ENCODE measurements at places on chromosomes 6 and 20.
A peak's percentile ranks its signal among the peaks of the same experiment; 100 is the strongest.

DNA sequence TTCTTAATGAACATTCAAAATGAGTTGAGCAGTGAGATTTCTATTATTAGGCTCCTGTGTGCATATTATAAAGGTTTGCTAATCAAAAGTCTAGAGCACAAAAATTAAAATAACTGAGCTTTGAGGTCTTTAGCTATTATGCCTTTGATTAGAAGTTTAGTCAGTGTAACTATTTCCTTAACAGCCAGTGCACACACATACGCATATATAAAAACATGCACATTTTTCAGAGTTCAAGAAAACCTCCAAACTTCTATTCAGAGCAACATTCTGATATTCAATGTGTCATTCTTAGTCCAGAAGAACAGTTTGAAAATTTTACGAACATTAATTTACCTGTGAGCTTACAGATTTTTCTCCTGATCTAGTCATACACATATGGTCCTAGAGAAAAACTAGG lies 48.3 kb upstream of the MYB start:
- DNase-seq, result no peak

- no peak for DNase-seq
Measured at GRCh38 chr20:50642288-50642803, 49.0 kb downstream of the RIPOR3 start.

DNA sequence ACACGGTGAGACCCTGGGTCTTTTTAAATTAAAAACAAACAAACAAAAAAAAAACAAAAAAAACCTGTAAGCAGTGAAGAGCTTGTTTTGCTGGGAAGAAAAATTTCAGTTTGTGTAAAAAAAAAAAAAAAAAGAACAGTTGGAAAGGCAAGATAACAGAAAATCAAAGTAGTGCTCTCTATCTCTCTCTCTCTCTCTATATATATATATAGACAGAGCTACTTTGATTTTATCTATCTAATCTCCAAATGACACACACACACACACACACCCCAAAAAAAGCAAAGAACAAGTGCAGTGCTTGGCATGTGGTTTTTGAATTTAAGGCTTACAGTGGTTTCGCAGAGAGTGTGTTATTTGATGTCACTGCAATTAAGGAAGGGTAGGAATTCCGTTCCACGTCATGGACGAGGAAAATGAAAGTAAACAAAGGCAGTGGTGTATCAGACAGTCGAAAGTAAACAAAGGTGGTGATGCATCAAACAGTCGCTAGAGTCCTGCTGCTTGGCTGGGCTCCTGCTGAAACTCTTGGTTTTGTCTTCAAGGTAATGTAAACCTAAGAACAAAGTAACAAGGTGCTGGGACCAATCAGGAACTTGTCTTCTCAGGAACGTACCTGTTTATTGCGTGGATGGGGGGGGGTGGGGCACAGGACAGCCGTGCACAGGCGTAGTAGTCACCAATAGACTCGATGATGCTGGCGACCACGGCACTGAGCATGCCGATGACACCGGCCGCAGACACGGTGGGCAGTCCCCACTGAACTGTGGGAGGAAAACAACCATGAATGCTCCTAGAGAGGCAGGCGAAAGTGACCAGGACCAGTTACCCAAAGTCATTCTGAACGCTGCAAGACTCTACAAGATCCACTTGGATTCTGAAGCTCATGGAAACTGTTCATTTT lies 131.8 kb downstream of the SLC23A2 start:
- DNase-seq, result peak; percentile 22

GRCh38 chr20:2752567-2753460 lies 47.6 kb downstream of the CPXM1 start:
- DNase-seq, result peak; percentile 53

GRCh38 chr6:3819161-3820110 lies 29.7 kb upstream of the FAM50B start:
- DNase-seq, result no peak

DNA sequence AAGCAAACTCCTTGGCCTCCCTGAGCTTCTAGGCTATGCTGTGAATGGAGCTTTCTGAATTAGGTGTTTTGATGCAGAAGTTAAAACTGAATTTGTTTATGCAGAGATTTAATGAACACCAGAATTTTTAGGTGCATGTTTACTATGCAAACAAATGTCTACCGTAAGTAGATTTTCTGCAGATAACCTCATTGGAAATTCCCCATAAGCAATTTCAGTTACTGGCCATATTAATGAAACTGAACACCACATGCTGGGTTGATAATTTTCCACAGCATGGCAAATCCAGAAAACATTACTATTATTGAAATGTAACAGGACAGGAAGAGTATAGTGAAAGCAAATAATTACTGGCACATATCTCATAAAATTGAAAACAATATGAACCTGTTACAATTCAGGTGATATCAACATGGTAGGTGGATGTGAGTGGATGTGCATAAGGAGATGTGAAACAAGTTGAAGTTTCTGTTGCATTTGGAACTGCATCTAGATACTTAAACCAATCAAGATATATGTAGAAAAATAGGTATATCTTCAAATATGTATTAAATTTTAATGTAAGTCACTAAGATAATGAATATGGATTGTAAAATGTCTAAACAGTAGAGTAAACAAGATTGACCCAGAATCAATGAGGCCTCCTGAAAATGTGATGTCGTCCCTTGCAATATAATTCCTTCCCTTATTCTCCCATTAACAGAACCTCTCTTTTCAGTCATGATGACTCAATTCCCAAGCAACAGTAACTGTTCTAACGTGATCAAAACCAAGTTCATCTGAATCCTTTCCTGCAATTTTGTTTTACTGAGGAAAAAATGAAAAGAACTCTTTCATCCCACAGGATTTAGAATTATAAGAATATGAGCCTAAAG lies 11.0 kb downstream of the PTCHD4 start:
- DNase-seq, result no peak

DNA sequence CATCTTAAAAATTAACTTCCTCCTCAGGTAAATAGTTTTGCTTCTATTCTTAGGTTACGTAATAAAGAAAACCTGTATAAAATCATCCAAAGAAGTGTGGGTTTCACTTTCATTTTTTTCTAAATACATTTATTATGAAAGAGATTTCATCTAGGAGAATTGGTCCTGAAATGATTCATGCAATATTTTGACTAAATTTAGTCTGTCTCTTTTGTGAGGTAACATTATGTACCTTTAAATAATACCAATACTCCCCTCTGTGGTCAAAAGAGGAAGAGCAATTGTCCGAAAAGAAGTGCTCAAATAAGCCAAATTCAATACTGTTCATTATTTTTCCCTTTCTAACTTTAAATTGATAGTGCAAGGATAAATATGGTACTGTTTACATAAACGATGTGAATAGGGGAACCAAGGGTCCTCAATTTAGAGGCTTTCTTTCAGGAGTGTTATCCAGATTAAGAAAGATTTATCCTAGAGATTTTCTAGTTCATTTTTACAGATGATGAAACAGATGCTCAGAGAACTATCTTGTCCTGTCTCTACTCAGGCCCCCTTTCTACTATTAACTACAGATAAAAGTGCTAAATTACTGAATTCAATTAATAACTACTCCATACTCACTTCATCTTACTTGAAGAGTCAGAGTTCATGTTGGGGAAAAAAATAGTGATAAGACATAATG lies 26.2 kb downstream of the CYP39A1 start:
- no peak for DNase-seq

DNA sequence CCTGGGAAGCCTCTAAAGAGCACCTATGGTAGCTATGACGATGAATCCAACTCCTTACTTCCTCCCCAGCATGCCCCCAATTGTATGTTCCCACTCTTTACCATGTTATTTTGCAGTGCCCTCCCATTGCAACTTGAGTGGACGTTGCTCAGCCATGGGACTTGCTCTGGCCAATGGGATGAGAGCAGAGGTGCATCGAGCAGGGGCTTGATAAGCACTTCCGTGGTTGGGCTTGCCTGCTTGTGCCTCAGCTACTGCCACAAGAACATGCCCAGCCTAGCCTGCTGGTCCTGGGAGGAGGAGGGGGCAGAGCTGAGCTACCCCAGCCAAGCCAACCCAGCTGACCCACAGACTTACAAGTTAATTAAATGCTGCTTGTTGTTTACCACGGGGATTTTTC lies 71.1 kb upstream of the CTNNBL1 start:
- DNase-seq, result no peak

- no peak for DNase-seq
Measured at GRCh38 chr6:105619971-105620741, 217.3 kb upstream of the PREP start.

DNA sequence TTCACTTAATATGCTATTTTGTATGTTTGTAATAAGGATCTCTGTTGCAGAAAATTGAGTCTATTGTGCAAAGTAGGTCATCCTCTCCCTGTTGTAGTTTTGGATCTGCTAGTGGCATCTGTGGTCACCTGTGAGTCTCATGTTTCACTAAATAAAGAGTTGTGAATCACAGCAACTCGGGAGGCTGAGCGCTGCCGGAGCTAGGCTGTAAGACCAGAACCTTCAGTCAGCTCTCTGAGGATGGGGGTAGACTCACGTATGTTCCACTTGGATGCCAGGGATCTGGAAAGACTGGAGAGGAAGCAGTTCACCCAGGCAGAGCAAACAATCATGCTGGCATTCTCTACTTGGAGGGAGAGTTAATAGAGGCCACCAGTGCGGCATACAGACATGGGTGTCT lies 187.3 kb upstream of the FOXA2 start:
- no peak for DNase-seq

- no peak for DNase-seq
Measured at GRCh38 chr6:1043458-1043836, 268.5 kb upstream of the FOXQ1 start.

DNA sequence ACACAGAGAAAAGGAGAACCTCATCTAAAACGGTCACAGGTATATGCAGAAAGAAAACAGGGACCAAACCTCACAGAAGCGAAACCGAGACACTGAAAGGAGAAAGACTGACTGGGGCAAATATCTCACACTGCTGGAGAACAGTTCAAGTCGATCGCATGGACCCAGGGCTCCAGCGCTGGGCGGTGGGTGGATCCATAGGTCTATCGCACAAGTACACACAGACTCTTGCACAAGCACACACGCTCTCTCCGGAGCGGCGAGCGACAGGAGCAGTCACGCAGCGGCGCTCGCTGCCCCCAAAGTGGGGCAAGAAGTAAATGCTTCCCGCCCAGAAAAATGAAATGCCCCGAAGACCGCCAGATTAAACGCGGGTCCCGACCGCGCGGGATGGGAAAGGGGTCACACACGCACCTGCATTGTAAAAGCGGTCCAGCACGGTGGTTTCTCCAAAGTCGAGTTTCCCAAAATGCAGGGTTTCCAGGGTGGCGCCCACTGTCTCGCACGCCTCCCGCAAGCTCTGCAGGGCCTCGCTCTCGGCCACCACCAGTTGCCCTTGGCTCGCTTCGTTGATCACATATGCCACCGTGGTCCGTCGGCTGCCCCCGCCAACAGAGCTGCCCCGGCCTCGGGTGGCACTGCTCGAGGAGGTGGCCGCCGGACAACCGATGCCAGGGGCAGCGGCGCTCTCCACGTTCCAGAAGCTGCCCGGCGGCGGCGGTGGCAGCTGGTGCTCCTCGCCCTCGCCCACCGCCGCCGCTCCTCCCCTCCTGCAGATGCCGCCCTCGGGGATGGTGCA lies 782 bp downstream of the MAP3K5 start:
- no peak for DNase-seq

DNA sequence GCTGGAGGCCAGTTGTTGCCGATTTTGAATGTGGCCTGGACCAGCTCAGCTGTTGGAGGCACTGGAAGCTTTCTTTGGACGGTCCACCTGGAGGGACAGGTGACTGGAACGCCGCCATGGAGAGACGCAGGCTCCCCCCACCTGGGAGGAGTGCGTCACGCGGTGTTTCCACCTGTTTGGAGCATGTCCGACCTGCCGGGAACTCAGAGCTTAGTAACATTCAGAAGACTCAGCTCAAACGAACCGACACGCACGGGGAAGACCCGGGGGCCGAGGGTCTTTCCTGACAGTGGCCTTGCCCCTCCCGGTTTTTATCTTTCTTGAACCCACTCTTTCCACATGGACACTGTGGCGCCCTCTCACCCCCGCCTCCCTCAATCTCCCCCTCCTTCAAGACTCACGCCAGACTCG lies 141.6 kb downstream of the SMOC2 start:
- DNase-seq, result no peak

- DNase-seq, result no peak
Measured at GRCh38 chr6:124633655-124634054, 328.6 kb upstream of the RNF217 start.

GRCh38 chr6:111722179-111722731 lies 116.6 kb upstream of the TRAF3IP2 start:
- DNase-seq, result no peak

DNA sequence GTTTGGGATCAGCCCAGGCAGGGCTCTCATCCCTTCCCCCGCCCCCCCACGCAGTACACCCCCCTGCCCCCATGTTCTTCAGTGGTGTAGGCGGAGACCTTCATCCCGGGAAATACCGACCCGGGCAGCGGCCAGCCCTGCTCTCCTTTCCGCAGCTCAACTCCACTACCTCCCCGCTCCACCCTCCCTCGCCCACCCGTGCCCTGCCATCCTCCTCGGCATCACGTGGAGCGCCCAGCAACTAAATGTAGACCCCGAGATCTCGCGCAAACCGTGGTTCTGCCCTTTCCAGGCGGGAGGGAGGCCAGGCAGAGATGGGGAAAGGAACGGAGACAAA lies 1932.2 kb upstream of the DEFB115 start:
- no peak for DNase-seq

- no peak for DNase-seq
Measured at GRCh38 chr6:139109558-139109957, 25.3 kb upstream of the HECA start.

DNA sequence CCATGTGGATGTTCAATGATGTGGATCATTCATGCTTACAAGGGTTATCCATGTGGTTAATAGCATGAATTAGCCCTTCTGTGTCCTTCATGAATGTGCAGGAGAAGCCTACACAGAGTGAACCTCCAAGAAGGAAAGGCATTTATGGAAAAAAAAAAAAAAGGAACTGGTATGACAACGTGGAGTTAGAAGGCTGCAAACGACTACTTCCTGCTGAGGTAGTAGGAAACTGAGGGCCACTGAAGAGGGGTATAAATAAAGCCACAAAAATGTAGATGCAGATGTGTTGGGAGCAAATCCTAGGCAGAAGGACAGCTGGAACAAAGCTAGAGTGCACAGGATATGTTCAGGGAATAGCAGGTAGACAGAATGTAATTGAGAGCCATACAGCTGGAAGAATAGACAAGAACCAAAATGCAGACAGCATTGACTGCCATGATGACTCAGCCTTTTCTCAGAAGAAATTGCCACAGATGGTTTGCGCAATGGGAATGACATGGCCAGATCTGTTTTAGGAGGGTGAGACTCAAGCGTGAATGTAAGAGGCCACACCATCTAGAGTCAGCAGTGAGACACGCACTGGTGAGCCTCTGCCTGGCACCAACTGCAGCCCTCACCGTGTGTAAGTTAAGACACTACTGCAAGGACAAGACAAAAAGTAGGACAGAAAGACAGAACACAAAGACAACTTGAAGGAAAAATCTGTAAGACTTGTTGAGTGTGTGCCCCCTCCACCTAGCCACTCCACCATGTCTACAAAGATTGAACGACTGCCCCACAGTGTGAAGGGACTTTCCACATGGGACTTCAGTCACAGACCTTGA lies 79.8 kb downstream of the KIF13A start:
- no peak for DNase-seq

GRCh38 chr20:63274381-63275228 lies 2.0 kb downstream of the ARFGAP1 start:
- no peak for DNase-seq

All from frontal cortex (tissue), 4 donors.